DMS153 (cell line): ENCODE measurements at places on chromosomes 13 and 19.

DNA sequence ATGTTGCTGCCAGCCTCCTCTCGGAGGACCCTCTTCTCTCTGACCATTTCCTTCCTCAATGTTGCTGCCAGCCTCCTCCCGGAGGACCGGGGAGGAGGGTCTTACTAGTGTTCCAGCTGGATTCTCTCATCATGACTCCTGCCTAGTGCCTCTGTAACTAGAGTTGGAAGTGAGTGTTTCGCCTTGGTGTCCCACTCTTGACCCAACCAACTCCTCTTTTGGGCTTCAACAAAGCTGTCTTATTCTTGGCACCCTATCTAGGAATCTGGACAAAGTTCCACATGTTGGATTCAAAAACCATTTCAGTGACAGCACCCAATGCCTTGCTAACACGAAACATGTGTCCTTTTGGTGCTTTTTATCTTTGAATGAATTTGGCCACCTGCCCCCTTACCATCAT lies 165.4 kb downstream of the GPC5 start:
- DNase-seq = no peak

GRCh38 chr13:51797664-51798488 lies 6.1 kb downstream of the DHRS12 start:
- peak; percentile 75 for DNase-seq

DNA sequence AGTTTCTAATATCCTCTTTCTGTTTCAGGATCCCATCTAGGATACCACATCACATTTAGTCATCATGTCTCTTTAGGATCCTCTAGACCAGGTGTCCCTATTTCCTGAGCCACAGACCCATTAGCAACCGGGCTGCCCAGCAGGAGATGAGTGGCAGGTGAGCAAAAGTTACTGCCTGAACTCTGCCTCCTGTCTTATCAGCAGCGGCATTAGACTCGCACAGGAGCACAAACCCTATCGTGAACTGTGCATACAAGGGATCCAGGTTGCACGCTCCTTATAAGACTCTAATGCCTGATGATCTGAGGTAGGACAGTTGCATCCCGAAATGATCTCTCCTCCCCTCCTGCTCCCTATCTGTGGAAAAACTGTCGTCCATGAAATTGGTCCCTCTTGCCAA lies 7.8 kb upstream of the CEBPG start:
- no peak for DNase-seq

- no peak for DNase-seq
These were observed 13.6 kb downstream of the POLR2E start for GRCh38 chr19:1081301-1082164.

DNA sequence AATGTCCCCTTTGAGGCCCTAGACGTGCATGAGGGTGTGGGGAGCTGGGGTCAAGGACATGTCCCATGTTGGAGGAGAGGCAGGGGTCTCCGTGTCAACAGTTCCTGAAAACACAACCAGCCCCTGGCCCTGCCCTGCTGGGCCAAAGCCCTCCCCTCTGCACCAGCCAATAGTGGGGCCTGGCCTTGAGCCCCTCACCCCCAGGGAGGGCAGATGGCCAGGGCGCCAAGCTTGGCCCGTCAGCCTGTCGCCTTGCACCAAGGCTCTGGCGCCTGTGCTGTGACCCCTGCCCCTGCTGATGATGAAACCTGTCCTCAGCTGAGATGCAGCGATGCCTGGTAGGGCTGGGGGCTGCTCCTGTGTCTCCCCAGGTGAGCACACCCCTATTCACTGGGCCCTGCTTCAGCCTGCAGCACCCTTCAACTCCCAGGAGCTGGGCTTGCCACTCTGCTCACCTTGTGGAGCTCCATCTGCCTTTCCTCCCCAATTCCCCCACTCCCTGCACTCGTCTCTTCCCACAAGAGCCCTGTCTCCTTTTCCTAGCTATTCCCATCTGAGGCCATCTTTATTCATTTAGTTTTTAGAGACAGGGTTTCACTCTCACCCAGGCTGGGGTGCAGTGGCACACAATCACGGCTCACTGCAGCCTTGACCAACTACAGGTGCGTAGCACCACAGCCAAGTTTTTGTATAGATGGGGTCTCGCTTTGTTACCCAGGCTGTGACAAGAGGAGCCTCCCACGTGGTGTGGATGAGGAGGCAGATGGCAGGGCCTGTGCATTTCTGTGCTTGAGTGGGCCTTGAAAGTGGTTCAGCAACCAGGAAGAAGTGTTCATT lies 2.1 kb upstream of the HAMP start:
- no peak for DNase-seq

- DNase-seq = peak; percentile 68
These were observed 62.1 kb downstream of the DGKH start for GRCh38 chr13:42110410-42111155.

DNA sequence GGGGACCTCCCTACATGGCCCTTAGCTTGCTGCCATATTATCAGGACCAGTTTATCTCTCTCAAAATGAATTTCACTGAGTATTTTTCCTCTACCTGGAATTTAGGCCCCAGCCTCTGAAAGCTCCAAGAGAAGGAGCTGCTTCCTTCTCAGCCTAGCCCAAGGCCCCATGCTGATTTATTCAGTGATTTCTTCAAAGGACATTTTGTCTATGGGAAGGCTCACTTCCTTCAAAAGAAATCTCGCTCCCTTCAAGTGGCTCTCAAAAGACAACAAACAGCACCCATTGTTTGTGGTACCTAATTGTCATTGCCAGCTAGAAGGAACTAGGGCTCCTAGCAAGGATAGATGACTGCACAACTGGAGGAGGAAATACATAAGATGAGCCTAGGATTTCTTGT lies 172.4 kb downstream of the SLC7A1 start:
- no peak for DNase-seq

- no peak for DNase-seq
These were observed 80.7 kb downstream of the TEX29 start for GRCh38 chr13:111401151-111401550.

DNA sequence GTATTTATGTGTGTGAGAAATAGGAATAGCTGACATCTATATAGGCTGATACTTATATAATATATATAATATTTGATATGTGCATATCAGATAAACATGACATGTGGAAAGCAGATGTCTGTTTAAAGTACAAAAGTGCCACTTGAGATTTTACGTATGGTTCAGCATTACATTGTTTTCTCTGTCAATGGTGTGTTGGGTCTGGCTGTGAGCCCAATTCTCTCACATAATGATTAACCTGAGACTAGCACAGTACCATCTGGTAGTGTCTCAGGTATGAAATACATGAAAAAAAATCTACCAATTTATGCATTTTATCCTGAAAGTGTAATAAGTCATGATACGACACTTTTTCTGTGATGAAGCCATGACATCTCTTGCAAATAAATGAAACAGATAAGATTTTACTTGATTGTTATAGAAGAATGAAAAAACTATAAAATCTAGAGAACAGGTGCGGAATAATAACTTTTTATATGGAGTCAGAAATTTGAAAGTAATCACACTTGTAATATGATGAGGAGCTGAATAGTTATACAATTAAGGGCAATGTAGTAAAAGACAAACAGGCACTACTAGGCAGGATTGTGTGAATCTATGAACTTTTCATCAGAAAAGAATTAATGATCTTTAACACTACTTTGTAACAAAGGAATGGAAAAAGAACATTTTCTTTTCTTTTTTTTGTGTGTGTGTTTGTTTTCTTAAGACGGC lies 1405.0 kb downstream of the OLFM4 start:
- DNase-seq = peak; percentile 88

GRCh38 chr13:36259361-36260137 lies 38.1 kb downstream of the CCDC169 start:
- DNase-seq = no peak

DNA sequence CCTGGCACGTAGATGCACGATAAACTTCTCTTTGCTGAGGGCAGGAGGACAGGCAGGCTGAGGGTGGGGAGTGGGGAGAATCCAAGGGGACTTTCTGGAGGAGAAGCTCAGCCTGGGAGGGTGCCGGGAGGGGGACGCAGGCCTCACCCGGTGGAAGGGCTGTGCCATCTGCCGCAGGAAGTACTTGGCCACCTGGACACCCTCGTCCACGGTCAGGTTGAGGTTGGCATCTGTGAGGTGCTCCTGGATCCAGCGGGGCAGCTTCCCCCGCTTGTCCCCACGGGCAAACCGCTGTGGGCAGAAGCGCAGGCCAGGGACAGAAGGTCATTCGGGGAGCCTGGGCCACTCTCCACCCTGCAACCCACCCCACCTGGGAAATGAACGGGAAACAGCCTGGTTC lies 11.5 kb downstream of the KLC3 start:
- no peak for DNase-seq

- no peak for DNase-seq
These were observed 703 bp downstream of the CLEC4G start for GRCh38 chr19:7731218-7731595.

GRCh38 chr13:34815526-34815925 lies 126.5 kb upstream of the NBEA start:
- no peak for DNase-seq

DNA sequence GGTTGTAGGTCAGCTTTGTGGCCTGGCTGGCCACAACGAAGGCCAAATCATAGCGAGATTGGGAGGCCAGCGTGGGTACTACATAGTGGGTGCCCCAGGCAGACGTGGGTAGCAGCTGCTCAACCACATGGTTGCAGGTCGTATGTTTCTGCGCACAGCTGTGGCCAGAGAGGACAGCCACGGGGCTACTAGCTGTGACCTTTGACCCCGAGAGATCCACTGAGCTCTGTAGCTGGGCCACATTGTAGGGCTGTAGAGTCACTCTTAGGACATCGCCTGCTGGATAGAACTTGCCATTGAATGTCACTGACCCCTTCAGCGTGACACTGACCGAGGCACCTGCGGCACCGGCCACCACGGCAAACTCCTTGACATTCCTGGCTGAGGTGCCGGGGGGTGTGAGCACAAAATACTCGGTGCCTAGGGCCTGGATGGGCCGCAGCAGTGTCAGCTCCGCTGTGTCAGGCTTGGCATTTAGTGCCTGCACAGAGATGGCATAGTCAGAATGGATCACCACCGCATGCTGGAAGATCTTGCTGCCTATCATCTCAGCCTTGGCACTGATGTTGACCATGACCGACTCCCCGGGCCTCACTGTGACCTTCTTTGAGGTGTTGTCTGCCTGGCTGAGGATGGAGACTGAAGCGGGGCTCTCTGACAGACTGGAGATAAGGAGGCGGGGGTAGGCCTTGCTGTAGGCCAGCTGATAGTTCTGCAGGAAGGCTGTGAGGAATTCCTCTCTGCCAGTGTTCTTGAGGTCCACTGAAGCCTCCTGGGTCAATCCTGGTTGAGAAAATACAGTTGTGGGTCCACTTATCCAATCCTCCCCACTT lies 6.7 kb downstream of the FCGBP start:
- DNase-seq = no peak

- no peak for DNase-seq
These were observed 1071.3 kb upstream of the MIR17HG start for GRCh38 chr13:90276216-90276615.

DNA sequence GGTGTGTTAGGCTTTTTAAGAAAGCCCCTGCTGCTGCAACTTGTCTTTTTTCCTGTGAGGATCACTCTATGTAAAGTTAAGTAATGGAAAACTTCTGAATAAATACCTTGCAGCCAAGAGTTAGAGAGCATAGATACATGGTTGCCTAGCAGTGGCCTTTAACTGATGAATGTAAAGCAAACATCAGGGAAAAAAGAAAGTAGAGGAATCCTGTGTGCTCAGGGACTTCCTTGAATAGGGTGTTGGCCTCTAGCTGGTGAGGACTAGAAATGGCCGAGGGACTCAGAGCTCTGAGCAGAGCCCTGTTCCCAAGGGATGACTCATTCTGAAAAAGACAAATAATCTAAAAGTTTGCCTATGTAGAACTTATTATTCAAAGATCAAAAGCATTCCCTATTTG lies 135.7 kb downstream of the MIPEP start:
- peak; percentile 61 for DNase-seq

GRCh38 chr13:114062341-114062740 lies 70.1 kb downstream of the RASA3 start:
- no peak for DNase-seq

DNA sequence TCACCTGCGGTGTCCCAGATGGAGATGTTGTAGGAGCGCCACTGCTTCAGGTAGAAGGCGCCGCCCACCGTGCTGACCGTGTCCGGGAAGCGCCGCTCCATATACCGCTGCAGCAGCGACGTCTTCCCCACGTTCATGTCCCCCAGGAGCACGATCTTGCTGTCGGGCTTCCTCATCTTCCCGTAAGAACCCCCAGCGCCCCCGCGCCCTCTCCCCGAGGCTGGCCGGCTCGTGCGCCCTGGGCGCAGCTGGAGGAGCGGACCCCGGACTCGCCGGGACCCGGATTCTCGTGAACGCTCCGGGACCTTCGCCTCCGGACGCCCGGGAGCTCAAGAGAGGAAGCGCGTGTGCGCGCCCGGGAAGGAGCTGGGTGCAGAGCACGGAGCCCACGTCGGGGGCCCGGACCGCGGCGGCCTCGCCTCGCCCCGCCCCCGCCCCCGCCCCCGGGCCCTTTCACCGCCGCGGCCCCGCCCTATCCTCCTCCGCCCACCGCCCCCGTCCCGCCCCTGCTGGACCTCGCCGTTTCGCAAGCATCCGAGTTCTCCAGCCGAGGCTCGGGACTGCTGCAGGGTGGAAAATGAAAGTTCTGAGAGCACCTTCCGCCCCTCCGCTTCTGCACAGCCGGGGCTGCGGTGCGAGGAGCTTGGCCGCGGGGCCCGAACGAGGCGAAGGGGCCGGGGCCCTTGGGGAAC lies at the start of gene RAB20:
RAB20 (minus strand) TSS at position 379 of the 692 bp plus-strand sequence; CDS start at position 176, 203 bp downstream.
- DNase-seq = peak; percentile 65

- DNase-seq = no peak
These were observed 505.7 kb downstream of the EFNB2 start for GRCh38 chr13:106029676-106030290.

GRCh38 chr19:54480051-54480450 lies 7.0 kb upstream of the CDC42EP5 start:
- DNase-seq = no peak

GRCh38 chr19:18349524-18350128 lies 9.2 kb downstream of the PGPEP1 start:
- DNase-seq = no peak

GRCh38 chr13:49357694-49358093 lies 86.2 kb downstream of the CAB39L start:
- DNase-seq = no peak

GRCh38 chr13:112052213-112052612 lies 14.7 kb upstream of the SOX1 start:
- DNase-seq = no peak

GRCh38 chr19:12090807-12091206 lies 26.3 kb downstream of the ZNF844 start:
- no peak for DNase-seq

GRCh38 chr13:25153736-25154135 lies 18.4 kb downstream of the AMER2 start:
- DNase-seq = no peak
